ENCODE measurements at places on chromosomes 1 and 21.
A peak's percentile ranks its signal among the peaks of the same experiment; 100 is the strongest.

GRCh38 chr1:57088653-57089052 lies 122.8 kb upstream of the C8B start:
- DNase-seq, result no peak

GRCh38 chr1:9892563-9893528 lies 17.2 kb downstream of the CTNNBIP1 start:
- peak; percentile 97 for DNase-seq

DNA sequence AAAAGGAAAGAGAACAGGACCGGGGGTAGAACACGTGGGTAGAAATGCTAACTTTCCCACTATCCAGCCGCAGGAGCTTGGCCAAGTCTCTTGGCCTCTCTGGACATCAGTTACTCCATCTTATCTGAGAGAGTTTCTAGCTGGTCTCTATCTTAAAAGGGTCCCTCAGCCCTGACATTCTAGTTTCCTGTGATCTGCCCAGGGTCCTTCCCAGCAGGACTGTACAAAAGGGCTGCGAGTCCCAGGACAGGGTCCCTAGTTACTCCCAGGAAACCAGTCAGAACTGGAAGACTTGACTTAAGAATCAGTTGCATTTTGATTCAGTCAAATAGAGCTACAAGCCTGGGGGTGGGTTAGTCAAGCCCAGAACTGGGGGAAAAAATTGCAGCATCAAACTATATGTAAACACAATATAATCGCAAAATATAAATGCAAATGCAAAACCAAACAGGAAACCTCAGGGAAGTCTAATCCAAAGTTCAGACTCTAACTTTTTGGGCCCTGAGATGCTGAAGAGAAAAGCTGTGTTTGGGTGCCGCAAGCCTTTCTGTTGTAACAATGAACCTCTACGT lies 2.9 kb downstream of the ASAP3 start:
- DNase-seq, result no peak

GRCh38 chr21:39341249-39341923 lies 7.5 kb downstream of the HMGN1 start:
- no peak for DNase-seq

DNA sequence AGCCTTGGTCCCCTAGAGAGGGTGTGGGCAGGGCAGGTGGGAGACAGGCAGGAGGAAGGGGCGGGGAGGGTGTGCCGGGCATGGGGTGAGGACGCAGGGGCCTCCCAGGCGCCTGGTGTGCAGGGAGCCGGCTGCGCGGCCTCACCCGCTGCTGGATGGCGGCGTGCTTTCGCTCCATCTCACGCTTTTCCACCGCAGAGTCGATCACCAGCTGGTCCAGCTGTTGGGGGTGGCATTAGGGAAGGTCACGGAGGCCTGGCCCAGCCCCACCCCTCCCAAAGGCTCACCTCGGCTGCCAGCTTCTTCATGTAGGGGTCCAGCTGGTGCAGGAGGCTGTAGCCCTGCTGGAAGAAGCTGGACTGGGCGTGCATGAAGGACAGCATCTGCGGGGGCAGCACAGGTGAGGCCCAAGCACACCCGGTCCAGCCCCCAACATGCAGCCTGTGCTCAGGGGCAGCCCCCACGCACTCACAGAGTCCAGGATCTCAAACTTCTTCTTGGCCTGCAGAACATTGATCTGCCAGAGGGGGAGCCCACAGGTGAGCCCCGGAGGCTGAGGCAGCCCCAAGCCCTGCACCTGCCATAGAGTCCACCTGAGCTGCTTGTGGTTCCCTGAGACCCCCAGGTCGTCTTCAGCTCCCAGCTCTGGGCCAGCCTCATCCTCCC lies 7.9 kb downstream of the ACAP3 start:
- peak; percentile 35 for DNase-seq

DNA sequence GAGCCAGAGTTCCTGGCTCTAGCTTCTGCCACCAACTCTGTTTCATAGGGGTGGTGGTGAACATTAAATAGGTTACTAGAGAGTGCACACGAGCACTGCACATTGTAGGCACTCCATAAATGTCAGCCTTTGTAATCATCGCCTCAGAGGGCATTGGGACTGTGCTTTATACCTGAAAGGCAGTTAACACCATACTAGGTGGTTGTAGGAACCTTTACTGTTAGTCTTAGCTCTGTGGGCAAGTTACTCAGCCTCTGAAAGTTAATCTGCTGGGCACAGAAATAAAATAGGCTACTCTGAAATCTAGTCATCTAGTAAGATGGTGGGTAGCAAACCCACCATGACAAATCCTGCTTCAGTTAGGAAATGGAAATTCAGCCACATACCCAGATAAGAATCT lies 37.6 kb downstream of the ARID1A start:
- no peak for DNase-seq

DNA sequence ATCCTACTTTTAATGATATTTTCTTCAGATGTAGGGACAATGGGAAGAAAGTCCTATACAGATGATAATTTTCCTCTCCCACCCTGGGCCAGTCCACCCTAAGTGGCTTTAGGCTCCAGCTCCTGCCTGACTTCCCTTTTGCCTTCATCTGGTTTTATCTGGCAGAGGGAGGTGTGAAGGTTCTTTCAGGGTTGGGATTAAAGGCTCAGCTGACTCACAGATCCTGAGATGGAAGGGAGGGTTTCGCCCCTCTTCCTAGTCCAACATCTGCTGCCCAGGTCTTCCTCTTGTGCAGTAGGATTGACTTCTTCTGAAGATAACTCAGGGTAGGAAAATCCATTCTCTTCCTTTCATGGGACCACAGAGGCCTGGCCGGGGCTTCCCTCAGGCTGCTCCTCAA lies 362.4 kb upstream of the KAZN start:
- DNase-seq, result no peak

GRCh38 chr1:23425193-23425494 lies 596 bp upstream of the TCEA3 start:
- no peak for DNase-seq

- DNase-seq, result no peak
Measured at GRCh38 chr1:208254376-208254775, 10.2 kb upstream of the PLXNA2 start.

DNA sequence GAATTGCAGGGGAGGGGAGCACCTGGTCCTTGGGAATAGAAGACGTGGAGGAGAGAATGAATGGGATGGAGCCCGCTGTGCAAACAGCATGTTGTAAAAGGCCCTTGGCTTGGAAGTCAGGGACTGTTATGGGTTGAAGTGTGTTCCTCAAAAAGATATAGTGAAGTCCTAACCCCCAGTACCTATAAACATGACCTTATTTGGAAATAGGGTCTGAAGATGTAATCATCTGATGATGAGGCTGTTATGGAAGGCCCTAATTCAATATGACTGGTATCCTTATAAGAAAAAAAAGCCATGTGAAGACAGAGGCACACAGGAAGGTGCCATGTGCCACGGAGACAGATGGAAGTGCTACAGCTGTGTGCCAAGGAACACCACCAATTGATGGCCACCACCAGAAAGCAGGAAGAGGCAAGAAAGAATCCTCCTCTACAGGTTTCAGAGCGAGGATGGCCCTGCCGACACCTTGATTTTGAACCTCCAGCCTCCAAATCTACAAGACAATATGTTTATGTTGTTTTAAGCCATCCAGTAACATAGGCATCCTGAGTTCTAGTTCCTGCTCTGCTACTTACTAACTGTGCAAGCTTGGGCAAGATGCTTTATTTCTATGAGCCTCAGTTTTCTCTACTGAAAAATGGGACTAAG lies 51.2 kb downstream of the LRRN2 start:
- no peak for DNase-seq

DNA sequence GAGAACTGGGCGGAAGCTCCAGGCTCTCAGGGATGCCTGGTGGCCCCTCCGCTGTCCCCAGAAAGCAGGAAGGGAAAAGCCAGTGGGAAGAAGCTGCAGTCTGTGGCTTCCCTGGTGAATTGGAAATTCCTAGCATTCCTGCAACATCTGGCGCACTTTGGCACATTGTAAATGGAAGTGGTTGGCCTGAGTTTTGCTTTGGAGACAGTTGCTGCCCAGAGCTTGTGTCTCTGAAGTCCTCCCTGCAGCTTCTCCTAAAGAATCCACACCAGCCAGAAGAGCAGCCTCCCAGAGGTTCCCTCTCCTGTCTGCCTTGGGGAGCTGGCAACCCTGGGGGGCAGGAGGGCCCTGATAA lies 48.2 kb downstream of the ARHGEF10L start:
- DNase-seq, result no peak

DNA sequence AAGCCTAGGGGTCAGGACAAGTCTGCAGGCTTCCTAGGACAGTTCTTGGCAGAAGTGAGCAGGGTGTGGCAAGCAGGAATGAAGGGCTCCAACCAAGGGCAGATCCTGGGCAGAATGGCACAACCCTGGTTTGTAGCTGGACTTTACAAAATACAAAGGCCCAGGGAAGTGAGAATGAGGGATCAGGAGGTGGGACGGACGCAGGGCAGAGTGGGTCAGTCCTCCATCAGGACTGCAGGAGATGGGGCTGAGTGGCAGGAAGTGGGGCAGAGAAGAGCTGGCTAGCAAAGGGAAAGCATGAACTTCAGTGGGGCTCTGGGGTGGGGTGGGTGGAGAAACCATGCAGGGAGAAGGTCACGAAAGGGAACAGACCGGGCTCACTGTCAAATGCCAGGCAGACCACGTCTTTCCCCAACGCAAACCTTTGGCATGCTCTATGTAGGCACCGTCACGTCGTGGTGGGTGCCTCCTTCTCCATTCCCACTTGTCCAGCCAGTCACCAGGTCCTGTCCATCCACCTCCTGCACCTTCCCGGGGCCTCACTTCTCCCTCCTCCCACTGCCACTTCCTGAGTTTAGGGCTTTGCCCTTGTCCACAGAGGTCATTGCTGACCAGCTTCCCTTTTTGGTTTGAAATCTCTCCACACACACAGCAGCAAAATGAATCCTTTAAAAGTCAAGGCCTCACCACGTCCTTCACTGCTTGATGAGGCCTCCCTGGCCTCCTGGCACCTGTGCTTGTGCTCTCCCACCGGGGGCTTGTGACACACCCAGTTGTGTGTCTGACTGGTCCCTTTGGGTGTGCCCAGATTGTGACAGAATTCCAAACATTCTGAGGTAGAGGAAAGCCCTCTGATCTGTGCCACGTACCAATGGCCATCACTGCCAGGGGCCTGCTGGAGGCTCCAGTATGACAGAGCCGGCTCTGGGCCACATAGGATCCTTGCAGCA lies 8.7 kb upstream of the CLDN19 start:
- no peak for DNase-seq

- no peak for DNase-seq
Measured at GRCh38 chr1:58006421-58007046, 540.0 kb downstream of the OMA1 start.

Measured in epithelial cell of esophagus (primary cell).